ENCODE measurements at places on chromosomes 1 and 21.

GRCh38 chr1:158248771-158249170, 5.5 kb upstream of the CD1A start:
- DNase-seq, result no peak

- no peak for DNase-seq
Observed at GRCh38 chr1:84847253-84848250, 45.5 kb downstream of the LPAR3 start.

- no peak for DNase-seq
Observed at GRCh38 chr1:223312705-223313414, 51.1 kb downstream of the SUSD4 start.

DNA sequence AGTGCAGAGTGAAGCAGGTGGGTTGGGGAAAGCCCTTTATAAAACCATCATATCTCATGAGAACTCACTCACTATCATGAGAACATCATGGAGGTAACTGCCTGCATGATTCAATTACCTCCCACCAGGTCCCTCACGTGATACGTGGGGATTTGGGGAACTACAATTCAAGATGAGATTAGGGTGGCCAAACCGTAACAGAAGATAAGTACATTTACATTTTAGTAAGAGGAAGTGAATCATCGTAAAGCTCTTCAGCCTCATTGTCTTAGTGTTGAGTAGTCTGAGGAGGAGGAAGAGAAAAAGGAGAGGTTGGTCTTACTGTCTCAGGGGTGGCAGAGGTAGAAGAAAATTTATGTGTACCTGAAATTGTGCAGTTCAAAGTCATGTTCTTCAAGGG, 1053.4 kb upstream of the ADGRL4 start:
- no peak for DNase-seq

DNA sequence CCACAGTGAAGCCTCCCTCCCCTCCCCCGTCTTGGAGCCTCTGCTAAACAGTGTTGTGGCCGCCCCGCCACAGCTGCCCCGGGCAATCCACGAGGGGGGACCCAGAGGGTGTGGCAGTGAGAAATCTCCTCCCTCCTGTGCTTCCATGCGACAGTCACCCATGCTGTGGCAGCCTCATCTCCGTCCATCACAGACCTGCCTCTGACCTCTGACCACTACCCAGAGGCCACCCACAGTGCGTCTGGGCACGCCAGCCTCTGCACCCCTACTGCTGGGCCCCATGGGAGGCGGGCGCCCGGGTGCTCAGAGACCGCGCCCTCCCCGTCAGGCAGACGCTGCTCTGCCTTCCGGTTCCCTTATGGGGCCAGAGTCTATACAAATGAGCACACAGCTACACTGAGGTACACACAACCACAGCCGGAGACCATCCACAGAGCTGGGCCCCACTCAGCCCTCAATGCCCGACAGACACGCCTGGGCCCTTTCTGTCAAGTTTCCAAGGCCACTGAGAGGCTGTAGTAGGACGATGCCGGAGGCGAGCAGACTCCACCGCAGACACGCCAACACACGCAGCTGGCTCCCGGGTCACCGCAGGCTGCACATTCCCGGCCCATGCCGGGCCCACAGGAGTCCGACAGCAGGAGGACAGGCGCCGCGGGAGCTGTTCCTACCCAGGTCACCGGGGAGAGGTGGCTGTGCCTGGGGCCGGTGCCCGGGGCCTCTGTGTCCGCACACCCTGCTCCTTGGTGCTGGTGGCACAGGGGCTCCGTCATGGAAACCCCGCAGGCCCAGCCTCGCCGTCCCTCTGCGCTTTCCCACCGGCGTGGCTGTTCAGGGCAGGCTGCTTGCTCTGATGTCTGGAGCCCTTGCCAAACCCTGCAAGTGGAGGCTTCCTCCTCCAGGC, 23.9 kb upstream of the TMEM52 start:
- DNase-seq, result no peak

DNA sequence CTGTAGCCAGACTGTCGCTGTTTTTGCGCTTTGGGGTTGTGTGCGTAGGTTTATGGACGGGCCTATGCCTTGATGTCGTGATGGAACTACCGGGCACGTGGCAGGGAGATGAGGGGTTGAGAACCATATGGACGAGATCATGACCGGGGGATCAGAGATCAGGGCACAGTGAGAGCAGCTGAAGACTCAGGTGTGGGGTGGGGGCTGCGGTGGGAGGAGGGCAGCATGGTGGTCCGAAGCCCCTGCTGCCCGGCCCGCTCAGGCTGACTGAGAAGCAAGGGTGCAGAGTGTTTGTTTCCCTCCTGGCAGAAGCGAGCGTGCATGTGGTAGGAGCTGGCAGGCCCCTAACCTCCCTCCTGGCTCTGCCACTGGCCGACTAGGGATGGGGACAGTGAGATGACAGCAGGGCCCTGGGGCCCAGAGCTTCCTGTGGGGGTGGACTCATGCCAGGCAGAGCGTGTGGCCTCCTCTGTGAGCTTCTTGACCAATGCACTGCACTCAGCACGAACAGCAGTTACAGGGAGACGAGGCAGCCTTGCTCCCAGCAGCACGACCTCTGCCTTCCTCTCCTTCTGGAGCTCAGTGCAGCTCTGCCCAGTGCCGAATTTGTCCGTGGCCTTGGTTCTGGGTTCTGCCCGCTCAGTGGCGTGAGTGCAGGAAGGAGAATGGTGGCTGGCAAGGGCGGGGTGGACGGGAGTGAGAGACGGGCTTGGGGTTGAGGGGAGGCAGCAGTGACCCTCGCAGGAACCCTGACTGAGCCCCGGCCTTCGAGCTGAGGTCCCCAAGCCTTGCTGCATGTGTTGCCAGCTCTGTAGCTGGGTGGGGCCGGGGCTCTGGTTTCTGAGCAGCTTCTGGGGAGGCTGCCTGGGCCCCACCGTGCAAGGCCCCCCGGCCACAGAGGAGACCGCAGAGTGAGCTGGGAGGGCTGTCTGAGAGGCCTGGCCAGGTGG, 22.2 kb upstream of the LRRC3 start:
- no peak for DNase-seq

- DNase-seq, result no peak
Observed at GRCh38 chr1:83860490-83861221, 138.3 kb downstream of the TTLL7 start.

DNA sequence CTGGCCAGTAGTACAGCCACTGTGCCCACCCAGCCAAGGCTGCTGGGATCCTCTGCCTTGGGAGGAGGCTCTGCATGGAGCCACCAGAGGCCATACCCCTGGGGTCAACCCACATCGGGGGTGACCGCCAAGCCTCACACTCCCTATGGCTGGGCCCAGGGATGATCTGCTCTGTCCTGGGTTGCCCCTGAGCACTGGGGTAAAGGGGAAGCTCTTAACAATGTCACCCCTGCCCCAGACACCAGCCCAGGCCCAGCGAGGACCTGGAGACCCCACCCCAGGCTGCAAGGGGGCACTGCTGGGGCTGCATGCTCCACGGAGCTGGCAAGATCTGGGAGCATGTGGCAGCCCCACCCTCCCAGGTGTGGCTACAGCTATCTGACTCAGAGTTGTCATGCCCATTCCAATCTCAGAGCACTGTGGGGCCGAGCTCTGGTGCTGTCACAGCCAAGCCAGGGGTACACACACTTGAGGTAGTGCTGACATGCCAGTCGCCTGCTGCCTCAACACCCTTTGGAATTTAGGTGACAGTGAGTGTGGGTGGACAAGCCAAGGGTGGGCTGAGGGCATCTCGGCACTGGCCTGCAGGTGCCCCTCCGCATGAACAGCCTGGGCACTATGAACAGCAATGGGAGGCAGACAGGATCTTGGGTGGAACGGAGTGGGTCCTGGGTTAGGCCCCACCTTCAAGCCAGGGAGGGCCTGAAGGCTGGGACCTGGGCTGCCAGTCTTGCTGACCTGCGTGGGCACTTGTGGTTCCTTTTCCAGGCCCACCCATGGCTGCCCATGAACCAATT, 427.7 kb downstream of the LRRIQ3 start:
- DNase-seq, result no peak

DNA sequence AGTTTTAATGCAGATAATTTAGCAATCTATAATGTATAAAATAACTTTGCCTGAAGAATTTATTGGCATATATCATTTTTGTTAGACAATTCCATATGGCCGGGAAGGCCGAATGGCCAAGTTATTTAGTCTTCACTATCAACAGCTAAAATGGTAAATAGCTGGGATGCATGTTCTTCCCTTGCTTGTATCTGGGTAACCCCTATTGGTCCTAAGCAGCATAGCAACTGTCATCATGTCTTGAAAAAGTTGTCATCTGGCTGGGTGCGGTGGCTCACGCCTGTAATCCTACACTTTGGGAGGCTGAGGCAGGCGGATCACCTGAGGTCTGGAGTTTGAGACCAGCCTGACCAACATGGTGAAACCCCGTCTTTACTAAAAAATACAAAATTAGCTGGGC, 340.0 kb upstream of the DPYD start:
- DNase-seq, result no peak

DNA sequence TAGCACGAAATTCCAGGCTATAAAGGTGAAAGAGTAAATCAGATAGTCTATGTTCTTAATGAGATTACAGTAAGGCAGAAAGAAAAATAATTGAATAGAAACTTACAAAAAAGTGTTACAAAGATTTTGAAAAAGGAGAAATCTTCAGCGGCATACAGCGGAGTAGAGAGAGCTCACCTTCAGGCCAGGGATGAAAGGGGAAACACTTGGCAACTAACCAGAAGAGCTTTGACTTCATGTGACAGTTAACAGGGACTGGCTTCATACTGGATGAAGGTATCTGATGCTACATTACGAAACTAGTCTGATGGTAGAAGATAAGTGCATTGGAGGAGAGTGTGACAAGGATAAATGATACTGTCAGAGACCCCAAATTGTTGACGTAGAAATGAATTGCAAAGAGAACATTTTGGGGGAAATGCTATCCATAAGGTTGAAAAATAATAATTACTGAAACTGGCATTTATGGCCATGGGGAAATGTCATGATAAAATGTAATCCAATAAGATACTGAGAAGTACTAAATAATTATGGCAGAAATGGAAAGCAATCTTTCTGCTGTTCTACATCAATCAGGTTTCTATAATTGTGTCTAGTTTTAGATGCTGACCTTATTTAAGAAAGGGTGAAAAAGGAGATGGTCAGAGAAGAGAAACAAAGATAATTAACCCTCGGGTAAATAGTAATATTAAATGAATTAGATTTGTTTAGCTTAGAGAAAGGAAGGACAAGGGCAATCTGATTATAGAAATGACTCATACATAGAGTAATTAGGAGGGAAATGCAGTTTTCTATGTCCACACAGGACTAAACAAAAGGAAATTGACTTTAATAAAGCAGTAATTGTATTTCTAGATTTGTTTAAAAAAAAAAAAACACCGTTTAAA, 808.7 kb downstream of the NCAM2 start:
- DNase-seq, result no peak

DNA sequence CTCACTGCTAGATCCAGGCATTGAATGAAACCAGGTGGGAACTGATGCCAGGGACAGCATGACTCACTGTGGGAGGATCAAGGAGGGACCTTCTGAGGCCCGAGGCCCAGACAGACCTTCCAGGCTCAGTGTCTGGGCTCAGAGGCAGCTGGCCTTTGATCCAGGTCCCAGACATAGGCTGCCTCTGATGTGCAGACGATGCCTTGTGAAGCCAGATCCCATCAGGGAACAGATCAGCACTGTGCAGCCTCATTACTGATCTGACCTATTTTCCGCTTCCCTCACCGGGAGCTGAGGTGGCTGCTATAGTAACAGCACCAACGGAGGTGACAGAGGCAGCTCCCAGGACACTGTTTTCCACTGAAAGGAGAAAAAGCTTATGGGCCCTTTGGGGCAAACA, 399.5 kb downstream of the MATN1 start:
- DNase-seq, result no peak

DNA sequence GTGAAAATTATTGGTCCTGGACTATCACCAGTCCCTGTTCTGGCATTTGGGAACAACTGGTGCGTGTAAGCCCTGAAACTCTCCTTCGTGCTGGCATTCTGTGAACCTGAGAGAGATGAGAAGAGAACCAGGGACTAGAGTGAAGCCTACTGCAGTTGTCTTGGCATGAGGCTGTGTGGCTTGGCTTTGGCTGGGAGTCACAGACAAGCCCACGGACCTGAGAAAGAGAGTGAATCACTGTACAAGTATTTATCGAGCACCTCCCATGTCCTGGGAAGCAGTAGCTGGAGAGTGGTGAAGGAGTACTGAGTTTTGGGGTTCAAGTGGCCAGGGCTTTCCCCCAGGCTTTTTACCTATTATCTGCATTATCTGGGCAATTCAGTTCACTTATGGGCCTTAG, 63.3 kb downstream of the FGGY start:
- no peak for DNase-seq

- DNase-seq, result no peak
Observed at GRCh38 chr1:84190455-84190854, 46.4 kb downstream of the PRKACB start.

- DNase-seq, result no peak
Observed at GRCh38 chr1:177984761-177985160, 14.9 kb upstream of the SEC16B start.

DNA sequence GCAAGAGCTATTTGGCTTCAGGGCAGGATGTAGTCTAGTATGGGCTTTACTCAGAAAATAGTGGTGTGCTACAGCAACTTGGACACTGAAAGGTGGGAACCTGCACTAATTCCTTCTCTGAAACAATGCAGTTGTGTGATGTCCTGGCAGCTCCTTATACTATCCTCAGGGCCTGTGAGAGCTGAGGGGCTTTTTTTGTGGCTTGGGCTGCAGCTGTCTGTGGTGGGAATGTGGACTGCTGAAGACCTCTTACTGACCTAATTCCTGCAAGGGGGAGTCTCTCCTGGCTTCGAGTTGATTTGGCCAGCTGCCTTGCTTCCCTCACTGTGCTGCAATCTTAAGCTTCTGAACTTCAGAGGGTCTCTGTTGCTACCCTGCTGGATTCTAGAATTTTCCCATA, 22.3 kb upstream of the CHODL start:
- DNase-seq, result no peak

DNA sequence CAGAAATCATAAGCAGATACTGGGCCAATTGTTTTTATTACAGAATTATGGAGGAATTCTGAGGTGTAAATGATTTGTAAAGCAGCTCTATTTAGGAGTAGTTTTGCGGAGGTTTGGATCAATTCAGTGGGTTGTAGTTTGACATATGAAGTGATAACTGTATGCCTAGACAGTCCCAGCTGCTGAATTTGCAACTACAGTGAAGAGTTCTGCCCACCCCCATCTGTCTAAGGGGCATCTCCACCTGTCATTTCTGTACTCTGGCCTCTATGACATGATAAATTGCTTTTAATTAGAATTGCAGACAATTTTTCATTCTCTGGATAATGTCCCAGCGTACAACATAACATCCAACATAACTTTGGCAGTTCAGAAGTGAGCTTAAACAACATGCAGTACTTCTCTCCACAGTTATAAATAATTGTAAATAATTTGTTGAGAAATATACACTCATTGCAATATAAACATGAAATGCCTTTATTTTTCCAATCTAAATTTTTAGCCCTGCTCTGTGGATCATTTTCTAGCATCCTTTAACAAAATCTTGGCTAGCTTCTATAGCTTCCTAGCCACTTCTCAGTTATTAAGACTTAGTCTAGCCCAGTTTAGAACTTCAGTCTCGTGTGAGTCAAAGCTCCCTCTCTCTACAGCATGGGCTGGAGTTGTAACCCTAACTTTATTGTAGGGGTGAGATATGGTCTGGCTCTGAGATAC, 52.3 kb downstream of the PDE4B start:
- no peak for DNase-seq

GRCh38 chr1:75672528-75673393, 51.7 kb upstream of the ACADM start:
- no peak for DNase-seq

GRCh38 chr1:48876330-48876785, 99.7 kb upstream of the BEND5 start:
- no peak for DNase-seq

- DNase-seq, result no peak
Observed at GRCh38 chr1:71269818-71270217, 189.0 kb upstream of the ZRANB2 start.
